PC-9 (cell line): ENCODE measurements at places on chromosomes 7 and 10. TPM values are rescaled to one million over a fixed set of nuclear protein-coding genes. Genes with fewer than 3 reads are reported as not detected.

GRCh38 chr10:132411561-132412253 is 14.7 kb downstream of the PWWP2B start:
- DNase-seq = no peak

SHTN1 gene
- 24.5 and 33.6 TPM in 2 replicates for total RNA-seq

DNA sequence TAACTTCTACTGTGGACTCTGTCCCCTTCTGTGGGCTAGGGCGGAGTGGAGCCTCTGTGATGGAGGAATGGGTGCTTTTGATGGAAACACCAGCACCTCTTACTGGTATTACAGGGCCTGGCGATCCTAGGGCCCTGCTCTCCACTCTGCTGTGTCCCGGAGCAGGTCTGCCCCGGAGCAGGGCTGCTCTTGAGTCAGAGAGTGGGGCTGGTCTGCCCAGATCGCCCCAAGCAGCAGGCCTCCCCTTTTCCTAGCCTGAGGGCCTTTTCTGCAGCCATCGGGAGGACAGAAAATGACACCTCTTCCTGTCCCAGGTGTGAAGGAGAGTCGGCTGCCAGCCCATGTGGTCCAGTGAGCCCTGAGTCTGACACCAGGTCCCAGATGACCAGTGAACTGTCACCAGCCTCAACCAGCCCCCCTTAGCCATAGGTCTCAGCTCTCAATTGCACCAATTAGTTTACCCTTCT is 1.4 kb downstream of the ZNF282 start:
- DNase-seq = peak; percentile 50

GRCh38 chr10:93065675-93066543 is 5.3 kb downstream of the CYP26C1 start:
- no peak for DNase-seq

GRCh38 chr10:73209705-73210104 is 37.4 kb downstream of the DNAJC9 start:
- DNase-seq = no peak

- no peak for DNase-seq
Observed at GRCh38 chr10:29465384-29465783, 169.4 kb downstream of the SVIL start.
